Activated CD4-positive, alpha-beta T cell treated with anti-CD3 and anti-CD28 coated beads, Interleukin-2, Interleukin-6, amounts not matched to agents 100 ng/mL and 50 ng/mL, durations not matched to agents 16 hours and 8 hours (primary cell): ENCODE measurements at places on chromosomes 16 and 17.
A peak's percentile ranks its signal among the peaks of the same experiment; 100 is the strongest.

DNA sequence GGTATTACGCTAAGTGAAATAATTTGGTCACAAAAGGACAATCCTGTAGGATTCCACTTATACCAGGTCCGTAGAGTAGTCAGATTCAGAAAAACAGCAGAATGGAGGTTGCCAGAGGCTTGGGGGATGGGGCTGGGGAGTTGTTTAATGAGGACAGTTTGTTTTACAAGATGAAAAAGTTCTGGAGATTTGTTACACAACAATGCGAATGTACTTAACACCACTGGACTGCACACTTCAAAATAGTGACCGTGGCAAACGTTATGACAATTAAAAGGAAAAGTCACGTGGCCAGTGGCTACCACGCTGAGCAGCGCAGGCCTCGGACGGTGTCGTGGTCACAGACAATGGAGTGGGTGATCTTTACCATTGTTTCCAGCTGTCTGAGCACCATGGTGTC, 338.1 kb downstream of the SEC14L1 start:
- no peak for DNase-seq

- DNase-seq: no peak
Observed at GRCh38 chr17:45273551-45273957, 11.7 kb upstream of the SPATA32 start.

DNA sequence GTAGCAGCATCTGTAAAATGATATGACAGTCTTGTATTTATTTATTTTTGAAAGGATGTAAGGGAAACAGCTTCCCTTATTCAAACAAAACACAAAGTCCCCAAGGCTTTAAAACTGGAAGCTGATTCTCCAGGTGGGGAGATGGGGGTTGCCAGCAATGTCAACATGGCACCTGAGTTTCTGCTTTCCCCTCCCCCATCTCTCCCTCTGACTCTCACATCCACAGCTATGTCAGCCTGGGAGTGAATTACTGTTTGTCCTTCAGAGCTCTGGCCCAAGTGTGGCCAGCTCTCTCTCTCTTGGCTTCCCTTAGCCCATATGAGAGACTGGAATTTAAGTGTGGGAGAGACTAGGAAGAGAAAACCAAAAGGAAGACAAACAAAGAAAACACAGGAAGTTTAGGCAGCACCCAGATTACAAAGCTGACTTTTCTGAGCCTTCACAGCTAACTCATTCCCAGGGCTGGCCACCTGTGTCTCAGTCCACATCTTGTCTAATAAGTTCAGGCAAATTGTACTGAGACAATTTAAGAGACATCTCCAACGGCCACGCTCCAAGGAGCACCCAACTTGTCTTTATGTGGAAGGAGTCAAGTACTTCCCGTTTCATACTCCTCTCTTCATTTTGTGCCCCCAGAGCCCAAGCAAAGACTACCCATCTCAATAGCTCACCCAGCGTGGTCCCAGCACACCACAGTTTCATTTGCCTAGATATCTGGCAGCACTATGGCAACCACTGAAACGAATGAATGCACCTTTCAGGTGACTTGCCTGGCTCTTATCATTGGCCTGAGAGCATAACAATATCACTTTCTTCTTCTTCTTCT, 69.2 kb downstream of the SOX9 start:
- DNase-seq: no peak

GRCh38 chr17:68305142-68305541, 13.8 kb downstream of the ARSG start:
- no peak for DNase-seq

DNA sequence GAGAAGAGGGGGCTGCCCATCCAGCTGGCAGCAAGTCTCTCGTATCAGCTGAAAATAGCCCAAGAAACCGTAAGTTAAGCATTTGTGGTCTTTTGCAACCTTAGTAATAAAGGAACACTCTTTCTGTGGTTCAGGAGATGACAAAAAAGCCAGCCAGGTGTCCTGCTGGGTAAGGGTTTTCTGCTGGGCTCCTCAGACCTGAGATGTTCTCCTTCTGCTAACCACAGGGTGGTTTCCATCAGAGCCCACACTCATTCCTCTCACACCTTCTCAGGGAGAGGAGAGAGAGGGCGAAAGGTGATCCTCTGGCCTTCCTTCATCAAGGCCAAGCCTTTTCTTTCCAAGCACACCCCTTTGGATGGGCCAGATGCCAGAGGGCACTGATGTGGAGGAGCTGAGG, 70.7 kb downstream of the TEX14 start:
- DNase-seq: peak; percentile 25

GRCh38 chr17:50710025-50710424, 2.3 kb upstream of the ANKRD40 start:
- no peak for DNase-seq

- DNase-seq: no peak
Observed at GRCh38 chr17:1792495-1793446, 30.9 kb downstream of the SERPINF1 start.

DNA sequence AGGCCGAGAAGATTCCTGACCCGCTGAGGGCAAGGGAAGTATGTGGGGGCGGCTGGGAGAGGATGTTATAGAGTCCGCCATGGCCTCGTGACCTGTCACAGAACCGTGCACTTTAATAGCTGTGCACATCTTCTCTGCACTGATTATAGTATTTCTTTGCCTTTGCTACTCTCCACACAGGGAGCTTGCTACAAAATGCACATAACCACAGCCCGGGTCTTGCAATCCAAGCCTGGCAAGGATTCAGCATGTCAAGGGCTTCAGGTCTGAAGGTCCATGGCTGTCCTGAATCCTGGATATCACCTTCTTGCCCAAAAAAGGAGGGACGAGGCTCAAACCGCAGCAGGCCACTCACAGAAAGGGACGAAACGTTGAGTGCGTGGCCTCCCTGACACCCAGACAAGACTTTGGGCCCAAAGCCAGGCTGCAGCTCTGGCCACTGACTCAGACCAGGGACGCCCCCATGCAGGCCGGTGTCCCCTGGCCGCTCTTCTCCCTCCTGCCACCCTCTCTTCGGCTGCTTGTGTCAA, 43.7 kb downstream of the USP22 start:
- DNase-seq: no peak

DNA sequence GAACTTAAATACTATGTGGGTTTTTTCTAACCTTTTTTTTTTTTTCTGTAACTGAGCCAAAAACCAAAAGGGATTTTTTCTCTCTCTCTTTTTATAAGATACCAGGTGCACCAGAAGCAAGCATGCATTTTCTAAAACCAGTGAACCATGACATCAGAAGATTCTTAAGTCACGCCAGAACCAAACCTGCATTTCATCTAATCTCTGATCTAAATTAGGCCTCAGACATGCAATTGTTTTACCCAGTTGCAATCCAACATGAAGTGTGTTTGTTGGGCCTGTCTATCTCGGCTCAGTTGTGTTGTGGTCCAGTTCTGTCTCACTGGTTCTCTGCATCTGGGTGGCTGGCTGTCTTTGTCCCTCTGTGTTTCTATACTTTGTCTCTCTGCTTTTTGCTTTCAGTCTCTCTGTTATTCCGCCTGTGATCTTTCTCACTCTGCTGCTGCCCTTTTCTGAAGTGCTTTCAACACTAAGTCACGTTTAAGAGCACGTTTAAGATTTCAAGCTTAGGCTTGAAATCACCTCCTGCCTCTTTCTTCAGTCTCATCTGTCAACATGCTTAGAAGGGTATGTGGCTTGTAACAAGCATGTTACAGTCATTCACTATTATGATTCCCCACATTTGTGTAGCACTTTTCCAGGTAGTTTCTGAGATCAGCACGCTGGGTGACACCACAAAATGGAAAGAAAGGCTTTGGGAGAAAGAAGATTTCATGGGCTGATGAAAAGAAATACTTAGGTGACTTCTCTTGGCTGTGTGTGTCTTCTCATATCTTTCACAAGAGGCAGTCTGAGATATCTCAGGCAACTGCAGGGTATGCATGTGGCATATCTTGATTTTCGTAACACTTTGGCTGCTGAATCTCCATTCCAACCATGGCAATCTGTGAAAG, 488.9 kb downstream of the SHISA9 start:
- DNase-seq: no peak

GRCh38 chr17:5635949-5636348, 51.6 kb upstream of the NLRP1 start:
- DNase-seq: no peak

DNA sequence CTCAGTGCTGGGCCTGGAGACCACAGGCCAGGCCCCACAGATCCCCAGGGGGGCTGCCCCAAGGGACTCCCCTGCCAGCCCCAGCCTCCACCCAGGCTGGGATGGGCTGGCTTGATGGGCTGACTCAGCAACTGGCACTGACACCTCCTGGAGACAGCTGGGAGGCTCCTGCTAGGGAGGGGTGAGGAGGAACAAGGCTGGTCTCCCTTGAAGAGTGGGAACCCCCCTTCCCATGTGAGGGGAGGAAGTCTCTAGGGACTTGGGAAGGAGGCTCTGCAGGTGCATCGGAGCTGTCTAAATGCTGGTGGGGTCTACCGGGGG, 10.4 kb downstream of the NHERF1 start:
- peak; percentile 51 for DNase-seq

DNA sequence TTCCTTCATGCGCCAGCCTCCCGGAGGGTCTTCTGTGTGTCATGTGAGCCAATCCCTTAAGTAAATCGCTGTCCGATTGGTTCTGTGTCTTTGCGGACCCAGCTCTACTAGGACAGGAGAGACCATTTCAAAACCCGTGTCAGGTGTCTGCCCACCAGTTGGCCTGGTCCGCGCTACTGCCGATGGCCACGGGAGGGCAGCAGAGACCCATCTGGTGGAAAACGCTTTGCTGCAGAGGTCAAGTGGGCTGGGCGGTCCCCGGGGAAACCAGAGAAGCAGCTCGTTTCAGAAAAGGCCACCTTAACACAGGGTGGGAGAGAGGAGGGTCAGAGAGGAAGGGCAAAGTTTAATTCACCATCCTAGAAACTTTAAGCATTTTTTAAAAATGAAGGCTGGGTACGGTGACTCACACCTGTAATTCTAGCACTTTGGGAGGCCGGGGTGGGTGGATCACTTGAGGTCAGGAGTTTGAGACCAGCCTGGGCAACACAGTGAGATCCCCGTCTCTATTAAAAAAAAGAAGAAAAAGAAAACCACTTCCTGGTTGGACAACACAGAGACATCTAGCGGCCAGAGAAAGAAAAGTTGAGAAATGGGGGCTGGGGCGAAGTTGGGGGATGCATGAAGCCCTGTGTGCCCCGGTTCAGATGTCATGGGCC, 2.8 kb upstream of the CIBAR2 start:
- DNase-seq: peak; percentile 87

DNA sequence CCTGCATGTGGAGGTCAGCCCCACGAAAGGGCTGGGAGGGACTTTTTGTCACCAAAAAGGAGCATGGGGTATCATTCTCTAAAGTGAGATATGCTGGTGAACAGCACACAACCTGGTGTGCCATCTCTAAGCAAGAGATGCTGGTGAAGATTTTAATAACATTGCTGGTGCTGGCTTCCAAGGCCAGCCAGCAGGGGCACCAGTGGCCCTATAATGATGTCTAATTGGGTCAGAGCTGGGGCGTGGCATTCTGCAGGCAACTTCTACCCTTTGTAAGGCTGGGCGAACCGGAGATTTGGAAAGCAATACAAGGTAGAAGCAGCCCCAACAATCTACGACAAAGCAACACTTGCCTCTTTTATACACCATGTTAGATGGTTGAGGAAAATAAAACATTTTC, 16.8 kb downstream of the SDR42E1 start:
- DNase-seq: no peak

DNA sequence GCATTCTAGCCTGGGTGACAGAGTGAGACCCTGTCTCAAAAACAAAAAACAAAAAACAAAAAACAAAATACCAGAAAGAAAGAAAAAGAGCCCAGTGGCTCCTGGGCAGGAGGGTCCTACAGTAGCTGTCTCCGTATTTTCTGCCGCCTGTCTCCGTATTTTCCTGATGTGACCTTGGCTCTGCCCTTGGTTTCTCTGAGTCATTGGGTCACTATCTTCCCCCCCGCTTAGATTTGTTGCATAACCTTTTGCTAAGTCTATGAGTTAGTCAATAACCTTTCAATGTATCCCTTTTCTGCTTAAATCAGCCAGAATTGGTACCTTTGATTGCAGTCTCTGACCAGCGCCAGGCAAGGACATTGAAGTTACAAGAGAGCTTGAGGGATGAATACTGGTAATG, 36.9 kb downstream of the MIS12 start:
- no peak for DNase-seq

DNA sequence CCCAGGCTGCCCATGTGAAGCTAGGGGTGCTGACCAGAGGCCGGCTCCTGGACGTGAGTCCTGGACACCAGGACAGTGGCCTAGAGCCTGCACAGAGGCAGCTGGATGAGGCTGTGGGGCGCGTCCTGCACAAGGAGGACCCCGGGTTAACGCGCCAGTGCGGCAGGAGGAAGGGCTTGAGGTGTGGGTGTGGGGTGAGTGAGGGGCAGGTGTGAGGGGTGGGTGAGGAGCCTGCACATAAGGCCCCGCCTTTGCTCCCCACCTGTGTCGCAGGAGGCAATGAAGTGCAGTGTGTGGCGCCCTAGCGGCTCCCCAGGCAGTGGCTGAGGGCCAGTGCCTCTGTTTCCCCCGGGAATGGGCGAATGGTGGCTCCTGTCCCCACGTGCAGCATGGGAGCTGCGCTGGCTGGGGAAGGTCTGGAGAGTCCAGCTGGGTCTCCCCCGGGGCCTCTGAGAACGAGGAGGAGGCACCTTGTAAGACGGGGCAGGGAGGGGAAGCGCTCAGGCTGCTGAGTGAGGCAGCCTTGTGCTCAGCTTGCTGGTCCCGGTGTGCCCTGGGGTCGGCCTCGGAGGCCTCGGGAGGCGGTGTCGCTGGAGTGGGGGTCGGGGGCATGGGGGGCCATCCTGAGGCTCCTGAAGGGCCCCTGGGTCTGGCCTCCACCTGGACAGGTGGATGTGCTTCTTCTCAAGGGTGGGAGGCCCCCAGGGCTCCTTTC, 3.2 kb downstream of the CD7 start:
- no peak for DNase-seq

GRCh38 chr16:85416228-85417109, 196.7 kb upstream of the GSE1 start:
- peak; percentile 88 for DNase-seq

DNA sequence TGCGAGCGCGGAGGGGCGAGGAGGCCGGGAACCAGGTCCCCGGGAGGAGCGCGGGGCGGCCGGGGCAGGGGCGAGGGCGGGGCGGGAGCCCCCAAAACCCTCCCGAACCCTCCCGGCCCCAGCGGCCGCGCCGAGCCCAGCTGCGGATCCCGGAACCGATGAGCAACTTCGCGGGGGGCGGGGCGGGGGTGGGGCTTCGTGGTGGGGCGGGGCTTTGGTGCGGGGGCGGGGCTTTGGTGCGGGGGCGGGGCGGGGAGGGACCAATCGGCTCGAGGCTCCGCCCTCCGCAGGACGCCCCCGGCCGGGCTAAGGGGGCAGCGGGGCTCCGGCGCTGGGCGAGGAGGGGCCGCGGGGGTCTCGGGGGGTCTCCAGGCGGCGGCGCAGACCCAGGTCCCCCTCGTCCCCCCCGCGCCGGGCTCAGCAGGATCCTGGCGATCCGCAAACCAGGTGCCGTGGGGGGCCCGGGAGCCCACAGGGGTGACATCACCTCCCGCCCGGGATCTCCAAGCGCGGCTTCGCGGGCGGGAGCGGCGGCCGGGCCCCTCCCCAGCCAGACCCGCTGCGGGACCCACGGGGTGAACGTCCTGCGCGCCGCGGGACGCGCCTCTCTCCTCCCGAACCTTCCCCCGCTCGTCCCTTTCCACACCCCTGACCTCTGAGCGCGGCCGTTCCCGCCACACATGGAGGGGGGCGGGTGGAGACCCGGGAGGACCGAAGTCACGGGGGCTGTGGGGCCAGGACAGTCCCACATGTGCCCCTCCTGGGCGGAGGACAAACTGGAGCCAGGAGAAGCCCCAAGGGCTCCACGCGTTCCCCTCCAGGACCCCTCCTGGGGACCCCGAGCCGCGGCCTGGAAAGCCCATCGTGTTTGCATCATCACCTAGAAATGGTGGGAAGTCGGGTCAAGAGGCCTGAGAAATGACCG, at the start of gene ABR:
ABR (minus strand) TSS at position 164 of the 925 bp plus-strand sequence. CDS start 254 bp downstream, outside the sequence.
- peak; percentile 24 for DNase-seq

- DNase-seq: no peak
Observed at GRCh38 chr16:83769397-83770008, 38.3 kb upstream of the HSBP1 start.
